ENCODE measurements at places on chromosomes 5 and 9. TPM values are rescaled to one million over a fixed set of nuclear protein-coding genes. Genes with fewer than 3 reads are reported as not detected.

Gene WDR38
- 0.27 TPM for total RNA-seq

Gene ATP6V1G1
- 75.1 TPM for total RNA-seq

DNA sequence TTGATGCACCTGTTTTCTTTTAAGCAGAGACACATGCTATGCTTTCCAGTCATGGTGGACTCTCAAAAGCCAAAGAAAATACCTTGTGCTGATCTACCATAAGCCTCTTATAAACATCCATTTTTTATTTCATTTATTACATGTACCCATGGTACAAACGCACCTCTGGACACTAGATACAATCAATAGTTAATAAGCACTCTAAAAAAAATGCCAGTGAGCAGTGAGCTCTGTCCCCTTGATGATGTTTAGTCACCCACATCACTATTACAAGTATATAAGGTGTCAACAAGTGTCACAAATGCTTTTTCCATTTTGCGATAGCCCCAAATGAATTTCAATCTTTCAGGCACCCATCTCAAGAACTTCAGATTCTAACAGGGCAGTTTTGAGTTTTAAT, 5.9 kb downstream of the KLF4 start:
- DNase-seq: no peak

DNA sequence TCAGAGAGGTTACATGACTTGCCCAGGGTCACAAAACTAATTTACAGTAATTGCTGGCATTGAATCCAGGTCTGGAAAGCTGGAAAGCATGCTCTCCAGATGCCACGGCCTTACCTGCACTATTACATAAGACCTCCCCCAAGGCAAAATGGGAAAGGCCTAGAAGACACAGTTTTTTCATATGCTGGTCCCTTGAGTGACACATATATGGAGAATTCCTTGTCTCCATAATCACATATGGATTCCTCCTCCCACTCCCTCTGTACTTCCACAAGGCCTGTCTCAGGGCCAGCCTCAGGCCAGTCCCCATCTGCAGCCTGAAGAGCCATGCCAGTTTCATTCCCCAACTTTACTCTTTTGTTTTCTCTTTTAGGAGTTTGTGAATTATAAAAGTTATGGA, 28.6 kb upstream of the MEIKIN start:
- no peak for DNase-seq

- no peak for DNase-seq
Observed at GRCh38 chr9:136370687-136371532, 2.6 kb downstream of the CARD9 start.

DNA sequence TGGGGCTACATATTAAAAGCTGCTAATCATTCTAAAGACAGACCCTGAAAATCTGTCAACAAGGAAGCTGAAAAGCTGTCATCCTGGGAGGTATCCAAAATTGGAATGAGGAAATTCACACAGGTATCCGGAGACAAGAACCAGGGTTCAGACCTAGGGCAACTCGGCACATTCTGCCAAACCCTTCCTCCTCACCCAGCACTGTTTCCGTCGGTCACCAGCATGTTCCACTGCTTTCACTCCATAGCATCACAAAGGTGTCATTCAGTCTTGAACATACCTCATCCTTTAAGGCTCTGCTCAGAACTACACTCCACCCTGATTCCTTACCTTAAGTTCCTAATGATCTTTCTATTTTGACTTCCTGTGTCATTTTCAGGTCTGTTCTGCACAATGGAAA, 153.1 kb upstream of the RASA1 start:
- DNase-seq: no peak

Measured in cerebellum (tissue), 4 donors.